ENCODE measurements at places on chromosomes 7 and 10.
A peak's percentile ranks its signal among the peaks of the same experiment; 100 is the strongest.

- DNase-seq: no peak
These were observed 85.3 kb upstream of the UNC5B start for GRCh38 chr10:71127104-71127503.

DNA sequence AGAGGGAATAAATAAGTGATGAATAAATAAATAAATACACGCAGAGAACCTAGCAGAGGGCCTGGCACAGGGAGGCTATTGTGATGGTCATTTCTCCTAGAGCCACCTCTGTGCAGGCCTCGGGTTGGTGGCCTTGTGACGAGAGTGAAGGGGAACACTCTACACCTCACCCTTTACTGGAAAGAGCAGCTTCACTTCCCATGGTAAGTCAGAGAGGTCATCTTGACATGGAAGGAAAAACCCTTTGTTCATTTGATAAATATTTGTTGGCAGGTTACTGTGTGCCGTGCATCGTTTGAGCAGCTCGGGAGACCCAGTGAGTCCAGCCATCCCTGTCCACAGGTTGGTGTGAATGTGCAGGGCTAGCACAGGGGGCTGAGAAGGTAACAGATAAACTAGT lies 70.2 kb upstream of the PODXL start:
- no peak for DNase-seq

- DNase-seq: no peak
These were observed 125.7 kb downstream of the ABCA13 start for GRCh38 chr7:48296966-48297365.

DNA sequence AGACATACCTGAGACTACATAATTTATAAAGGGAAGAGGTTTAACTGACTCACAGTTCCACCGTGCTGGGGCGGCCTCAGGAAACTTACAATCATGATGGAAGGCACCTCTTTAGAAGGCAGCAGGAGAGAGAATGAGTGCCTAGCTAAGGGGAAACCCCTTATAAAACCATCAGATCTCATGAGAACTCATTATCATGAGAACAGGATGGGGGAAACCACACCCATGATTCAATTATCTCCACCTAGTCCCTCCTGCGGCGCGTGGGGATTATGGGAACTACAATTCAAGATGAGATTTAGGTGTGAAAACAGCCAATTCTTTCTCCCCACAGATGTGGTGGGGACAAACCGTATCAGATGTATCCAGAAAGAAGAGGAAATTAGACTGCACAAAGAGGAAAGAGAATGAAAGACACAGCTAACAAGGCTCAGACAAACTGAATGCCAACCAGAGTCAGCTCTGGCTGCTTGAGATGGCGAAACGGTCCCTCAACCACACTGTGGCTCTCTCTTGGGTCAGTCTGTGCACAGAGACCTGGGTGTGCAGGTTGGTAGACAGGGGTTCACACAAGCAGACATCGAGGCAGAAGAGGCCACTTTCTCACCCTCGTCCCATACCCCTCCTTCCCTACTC lies 375.6 kb downstream of the SFMBT2 start:
- DNase-seq: peak; percentile 27

GRCh38 chr7:26457696-26458327 lies 166.2 kb downstream of the SNX10 start:
- DNase-seq: no peak

- no peak for DNase-seq
These were observed 13.6 kb upstream of the SLF2 start for GRCh38 chr10:100899171-100899570.

DNA sequence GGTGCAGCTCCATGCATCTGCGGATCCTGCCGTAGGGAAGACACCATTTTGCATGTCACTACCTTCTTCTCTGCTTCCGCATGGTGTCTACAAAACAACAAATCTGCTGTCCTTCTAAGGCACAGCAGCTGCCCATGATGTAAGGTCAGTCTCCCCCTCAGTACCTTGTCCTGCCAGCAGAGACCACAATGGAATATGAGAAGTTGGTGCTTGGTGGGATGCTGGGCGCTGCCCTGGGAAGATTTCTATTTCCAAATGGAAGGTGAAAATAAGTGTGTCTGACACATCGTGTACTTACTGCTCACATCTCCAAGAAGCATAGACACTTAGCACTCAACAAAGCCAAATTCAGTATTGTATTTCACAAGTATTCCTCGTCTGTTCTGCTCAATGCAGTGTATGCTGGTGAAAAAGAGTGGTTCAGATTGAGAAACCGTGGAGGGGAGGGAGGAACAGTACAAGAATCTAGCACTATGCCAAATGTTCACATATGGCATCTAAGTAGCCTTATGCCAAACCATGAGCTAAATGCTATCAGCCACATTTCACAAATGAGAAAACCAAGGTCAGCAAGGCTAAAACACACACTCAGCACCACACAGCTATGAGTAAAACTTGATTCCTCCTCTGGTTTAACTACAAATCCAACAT lies 95.0 kb downstream of the GRB10 start:
- no peak for DNase-seq

DNA sequence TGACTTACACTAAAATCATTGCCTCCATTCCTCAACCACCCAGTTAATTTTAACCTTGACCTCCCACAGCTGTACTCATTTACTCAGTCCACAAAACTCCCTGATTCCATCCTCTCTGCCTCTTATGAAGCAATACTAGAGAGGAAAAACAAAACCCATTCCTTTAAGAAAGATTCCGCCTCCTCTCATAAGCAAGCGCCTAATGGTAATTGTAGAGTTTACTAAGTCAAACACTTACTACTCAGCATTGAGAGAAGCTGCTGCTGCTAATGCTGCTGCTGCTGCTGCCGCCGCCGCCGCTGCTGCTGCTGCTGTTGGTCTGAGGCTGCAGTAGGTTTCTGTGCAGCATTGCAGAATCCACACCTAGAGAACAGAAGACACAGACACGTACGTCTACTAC lies 2.1 kb upstream of the ADD3 start:
- DNase-seq: no peak

- DNase-seq: peak; percentile 4
These were observed 36.7 kb upstream of the UBE2H start for GRCh38 chr7:129989466-129989865.

- DNase-seq: no peak
These were observed 3.2 kb downstream of the FIS1 start for GRCh38 chr7:101241443-101242349.

DNA sequence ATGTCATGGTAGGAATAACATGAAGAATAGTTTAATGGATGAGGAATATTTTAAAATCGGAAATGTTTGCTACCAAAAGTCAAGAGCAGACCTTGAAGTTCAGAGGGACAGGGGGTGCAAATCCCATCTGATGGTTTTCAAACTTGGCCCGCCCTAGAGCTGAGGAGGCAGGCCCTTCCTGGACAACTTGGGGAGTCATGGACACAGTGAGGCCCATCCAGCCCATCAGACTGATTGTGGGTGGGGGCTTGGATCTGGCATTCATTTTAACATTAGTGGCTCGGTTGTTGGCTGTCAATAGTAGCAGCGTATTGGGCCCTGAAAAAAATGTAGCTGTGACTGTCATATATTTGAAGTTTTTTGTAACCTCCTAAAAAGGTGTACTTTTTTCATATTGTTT lies 2.0 kb downstream of the C10orf90 start:
- DNase-seq: no peak

DNA sequence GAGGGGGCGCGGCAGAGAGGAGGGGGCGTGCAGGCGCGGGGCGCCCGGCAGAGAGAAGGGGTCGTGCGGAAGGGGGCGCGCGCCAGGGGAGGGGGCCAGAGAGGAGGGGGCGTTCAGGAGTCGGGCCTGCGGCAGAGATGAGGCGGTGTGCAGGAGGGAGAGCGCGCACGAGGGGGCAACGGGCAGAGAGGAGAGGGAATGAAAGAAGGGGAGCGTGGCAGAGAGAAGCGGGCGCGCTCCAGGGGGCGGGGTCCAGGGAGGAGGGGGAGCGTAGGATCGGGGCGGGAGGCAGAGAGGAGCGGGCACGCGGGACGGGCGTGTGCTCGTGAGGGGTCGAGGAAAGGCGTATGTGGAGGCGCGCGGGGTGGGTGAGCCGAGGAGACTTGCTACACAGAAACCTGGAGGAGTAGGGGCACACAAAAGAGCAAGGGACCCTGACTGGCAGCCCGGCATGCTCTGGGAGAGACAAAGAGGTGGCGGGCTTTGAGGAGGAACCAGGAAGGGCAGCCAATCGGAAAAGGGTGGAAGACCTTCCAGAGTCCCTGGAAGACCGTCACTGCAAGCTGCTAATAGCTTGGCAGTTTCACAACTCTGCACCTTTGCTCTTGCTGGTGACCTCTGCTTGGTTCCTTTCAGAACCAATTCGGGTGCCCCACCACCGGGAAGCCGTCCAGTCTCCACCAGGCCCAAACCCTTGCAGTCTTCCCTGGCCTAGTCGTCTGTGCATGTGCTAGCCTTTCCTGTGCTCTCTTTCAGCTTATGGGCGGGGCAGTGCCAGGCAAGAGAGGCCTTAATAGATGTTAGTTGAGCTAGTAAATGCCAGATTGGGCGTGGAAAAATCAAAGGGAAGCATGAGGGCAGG lies 639 bp downstream of the DYDC2 start:
- no peak for DNase-seq

- no peak for DNase-seq
These were observed 630 bp upstream of the VSTM4 start for GRCh38 chr10:49115796-49116508.

- no peak for DNase-seq
These were observed 184.5 kb downstream of the ADAM12 start for GRCh38 chr10:126203746-126204145.

GRCh38 chr7:101031082-101031481 lies 11.2 kb downstream of the MUC17 start:
- no peak for DNase-seq

DNA sequence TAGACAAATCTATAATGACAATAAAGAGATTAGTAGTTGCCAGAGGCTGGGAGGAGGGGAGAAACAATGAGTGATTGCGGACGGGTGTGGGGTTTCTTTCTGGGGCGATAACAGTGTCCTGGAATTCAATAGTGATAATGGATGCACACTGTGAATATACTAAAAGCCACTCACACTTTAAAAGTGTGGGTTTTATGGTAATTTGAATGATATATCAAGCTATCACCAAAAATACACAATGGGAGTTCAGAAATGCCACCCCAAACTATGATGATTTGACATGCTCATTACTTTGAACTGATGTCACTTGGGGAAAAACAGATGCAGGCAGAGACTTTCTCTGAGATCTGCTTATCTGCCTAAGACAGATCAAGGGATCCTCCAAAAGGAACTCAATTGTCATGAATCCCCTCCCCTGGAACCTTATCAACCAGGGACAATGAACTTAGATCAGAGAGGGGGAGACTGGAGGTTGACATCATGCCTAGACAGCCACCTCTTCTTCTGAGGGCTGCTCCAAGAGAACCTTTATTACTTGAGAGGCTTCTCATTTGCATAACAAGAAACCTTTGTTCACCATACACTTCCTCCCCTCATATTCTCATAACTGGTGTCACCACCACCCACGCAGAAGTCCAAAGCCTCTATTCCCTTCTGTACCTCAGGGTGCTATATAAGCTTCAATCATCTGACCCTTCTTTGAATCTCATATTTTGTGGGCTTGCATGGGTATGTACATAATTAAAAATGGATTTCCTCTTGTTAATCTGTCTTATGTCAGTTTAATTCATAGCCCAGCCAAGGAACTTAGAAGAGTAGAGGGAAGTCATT lies 14.8 kb upstream of the ZC3HAV1 start:
- no peak for DNase-seq

DNA sequence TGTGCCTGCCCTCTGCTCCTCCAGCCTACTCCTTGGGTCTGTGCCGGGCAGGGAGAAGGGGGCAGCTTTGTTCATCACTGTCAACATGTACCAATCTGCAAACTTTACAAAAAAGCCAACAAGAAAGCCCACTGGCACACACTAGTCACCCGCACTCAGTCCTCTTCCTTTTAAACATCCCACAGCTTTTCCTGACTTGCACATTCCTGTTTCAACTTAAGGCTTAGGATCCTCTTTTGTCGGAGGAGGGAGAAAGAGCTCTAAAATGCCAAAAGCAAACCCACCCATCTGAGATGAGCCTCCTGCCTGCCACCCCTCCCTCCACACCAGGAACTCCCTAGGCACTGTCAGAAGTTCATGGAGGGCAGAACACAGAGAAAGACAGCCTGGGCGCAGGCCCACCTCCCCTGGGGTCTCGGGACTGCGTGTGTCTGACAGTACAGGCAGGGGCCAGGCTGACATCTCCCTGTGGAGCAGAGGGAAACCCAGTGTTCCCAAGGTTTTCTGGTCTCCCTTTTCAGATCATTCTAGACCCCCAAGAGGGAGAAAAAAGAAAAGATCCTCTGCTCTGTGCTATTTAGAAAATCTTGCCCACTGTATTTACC lies 5.4 kb downstream of the PDIA4 start:
- DNase-seq: no peak
